Epithelial cell of proximal tubule (primary cell): ENCODE measurements at places on chromosomes 7 and 10.
A peak's percentile ranks its signal among the peaks of the same experiment; 100 is the strongest.

DNA sequence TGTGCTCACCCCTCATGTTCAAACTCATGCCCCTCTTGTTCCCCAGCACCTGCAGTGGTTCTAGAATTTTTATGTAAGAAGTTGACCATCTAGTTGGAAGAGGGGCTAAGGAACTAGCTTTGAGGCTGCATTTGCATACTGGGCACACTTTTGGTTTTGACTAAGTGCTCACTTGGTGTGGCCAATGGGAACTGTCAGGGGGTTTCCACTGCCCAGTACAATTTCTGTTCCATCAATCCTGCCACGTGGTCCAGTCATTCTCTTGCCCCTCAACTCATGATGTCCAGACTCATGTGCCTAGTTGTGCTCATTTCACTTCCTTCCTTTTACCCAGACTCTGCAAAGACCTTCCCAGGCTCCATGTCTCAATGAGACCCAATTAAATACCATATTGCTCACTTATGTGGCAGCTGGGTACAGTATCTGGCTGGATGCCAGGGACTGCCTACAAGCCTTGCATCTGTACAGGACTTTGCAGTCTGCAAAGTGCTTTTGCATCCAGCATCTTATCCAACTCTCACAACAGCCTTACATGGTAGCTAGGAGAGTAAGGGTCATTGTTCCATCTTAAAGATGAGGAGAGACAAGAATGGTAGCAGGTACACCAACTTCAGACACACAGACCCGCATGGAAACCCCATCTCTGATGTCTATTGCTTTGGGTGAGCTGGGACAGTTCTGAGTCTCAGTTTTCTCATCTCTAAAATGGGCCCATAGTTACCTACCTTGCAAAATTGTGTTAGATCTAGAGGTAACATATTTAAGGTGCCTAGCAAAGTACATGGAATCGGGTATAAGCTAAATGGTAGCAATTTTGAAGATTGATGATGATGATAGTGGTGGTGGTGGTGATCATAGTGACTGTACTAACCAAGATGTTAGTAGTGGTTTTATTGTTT lies 30.1 kb upstream of the KCNMA1 start:
- DNase-seq, result no peak

GRCh38 chr7:46294381-46294780 lies 373.3 kb upstream of the IGFBP3 start:
- DNase-seq, result no peak

DNA sequence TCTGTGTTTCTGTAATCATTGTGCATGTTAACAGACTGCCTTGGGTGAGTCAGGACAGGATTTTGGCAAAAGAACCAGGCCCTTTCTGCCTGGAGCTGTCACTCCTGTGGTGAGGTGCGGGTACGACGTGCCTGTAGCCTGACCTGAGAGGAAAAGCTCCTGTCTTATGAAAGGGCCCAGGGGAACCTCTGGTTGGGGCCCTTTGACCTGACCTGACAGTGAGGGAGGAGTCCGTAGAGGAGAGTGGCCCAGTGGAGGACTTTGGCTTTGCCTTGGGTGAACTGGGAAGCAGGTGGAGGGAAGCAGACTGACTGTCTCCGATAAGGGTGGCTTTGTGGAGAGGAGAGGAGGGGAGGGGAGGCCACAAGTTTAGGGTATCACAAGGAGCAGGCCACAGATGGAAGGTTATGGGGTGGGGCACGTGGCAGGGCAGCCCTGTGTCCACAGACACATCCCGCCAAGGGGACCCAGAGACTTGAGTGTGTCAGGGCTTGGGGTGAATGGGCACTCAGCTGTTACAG lies 6.9 kb downstream of the PFKP start:
- no peak for DNase-seq

DNA sequence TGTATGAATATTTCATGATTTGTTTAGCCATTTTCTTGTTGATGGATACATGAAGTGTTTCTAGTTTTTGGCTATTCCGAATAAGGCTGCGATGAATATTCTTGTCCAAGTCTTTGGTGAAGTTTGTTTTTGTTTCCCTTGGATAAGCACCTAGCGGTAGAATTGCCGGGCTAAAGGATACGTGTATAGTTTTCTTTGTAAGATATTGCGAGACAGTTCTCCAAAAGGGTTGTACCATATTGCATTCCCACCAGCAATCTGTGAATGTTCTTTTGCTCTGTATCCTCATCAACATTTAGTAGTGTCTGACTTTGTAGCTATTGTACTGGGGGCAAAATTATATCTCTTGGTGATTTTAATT lies 142.6 kb downstream of the DOCK1 start:
- no peak for DNase-seq

DNA sequence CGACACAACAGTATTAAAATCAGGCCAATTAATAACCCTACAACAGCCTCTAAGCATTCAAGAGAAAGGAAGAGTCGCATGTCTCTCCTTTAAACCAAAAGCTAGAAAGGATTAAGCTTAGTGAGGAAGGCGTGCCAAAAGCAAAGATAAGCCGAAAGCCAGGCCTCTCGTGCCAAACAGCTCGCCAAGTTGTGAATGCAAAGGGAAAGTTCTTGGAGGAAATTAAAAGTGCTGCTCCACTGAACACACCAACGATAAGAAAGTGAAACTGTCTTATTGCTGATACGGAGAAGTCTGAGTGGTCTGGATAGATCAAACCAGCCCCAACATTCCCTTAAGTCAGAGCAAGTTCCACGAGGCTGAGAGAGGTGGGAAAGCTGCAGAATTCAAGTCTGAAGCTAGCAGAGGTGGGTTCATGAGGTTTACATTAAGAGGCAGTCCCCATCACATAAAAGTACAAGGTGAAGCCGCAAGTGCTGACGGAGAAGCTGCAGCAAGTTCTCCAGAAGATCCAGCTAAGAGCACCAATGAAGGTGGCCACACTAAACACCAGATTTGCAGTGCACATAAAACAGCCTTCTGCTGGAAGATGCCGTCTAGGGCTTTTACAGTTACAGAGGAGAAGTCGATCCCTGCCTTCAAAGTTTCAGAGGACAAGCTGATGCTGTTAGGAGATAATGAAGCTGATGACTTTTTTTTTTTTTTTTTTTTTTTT lies 194.8 kb downstream of the MAD1L1 start:
- no peak for DNase-seq

DNA sequence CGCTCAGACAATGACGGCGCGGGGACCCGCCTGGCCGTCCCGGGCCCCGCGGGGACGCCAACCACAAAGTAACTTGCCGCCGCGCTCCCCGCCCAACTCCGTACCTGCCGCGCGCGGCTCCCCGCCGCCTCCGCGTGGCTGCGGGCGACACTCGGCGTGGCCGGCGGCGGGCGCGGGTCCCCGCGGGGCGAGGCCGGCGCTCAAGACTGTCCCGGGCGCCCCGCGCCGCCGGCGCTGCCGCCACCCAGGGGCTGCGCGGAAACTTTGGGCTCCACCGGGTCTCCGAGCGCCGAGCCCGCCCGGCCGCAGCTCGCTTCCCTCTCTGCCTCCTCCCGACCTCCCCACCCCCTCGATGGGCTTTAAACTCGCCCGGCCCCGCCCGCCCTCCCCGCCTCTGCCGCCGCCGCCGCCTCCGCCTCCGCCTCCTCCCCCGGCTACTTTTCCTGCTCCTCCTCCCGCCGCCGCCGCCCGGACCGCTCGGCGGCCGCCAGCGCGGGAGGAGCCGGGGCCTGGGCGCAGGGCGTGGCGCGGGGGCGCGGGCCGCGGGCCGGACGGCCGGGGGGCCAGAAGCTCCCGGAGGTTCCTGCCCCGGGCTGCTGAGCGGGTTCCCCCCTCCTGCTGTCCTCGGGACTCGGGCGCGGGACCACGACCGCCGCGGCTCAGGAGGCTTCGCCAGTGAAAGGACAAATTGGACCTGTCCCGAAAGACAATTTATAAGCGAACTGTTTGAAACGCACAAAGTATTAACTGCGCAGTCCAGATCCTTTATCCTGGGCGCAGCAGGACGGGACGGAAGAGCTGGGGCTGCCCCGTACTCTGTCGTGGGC lies 10.6 kb upstream of the GRB10 start:
- DNase-seq, result no peak

- peak; percentile 55 for DNase-seq
Observed at GRCh38 chr7:20064974-20065862, 152.0 kb downstream of the MACC1 start.

GRCh38 chr10:46235705-46236545 lies 50.9 kb upstream of the ANTXRL start:
- DNase-seq, result no peak

GRCh38 chr7:35797311-35797710 lies 3.5 kb upstream of the SEPTIN7 start:
- DNase-seq, result no peak

- DNase-seq, result no peak
Observed at GRCh38 chr10:29730969-29731368, 96.2 kb upstream of the SVIL start.

GRCh38 chr10:122308417-122309141 lies 37.5 kb downstream of the BTBD16 start:
- no peak for DNase-seq

GRCh38 chr7:50475340-50475739 lies 25.2 kb upstream of the FIGNL1 start:
- no peak for DNase-seq

DNA sequence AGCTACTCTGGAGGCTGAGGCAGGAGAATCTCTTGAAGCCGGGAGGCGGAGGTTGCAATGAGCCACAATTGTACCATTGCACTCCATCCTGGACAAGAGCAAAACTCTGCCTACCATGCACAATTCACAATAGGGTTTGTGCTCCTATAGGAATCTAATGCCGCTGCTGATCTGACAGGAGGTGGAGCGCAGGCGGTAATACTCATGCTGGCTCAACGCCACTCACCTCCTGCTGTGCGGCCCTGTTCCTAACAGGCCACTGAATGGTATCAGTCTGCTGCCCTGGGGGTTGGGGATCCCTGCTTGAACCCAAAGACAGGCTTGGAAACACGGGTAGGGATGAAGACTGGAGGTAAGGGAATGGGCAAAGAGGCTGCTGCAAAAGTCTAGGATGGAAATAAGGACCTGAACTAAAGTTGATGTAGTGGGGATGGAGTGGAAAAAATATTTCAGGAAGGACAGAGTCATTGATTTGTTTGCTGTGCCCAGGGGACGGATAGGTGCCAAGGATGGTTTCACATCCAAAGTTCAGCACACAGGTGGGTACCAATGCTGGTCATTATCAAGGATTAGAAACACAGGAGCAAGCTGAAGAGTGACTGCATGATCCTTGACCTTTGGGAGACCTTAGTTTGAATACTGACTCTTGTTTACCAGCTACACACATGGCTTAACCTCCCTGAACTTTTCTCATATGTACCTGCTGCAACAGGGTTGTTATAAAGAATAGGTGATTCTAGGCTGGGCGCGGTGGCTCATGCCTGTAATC lies 2.2 kb downstream of the MRPS17 start:
- DNase-seq, result no peak

GRCh38 chr7:110759069-110759468 lies 331.9 kb upstream of the LRRN3 start:
- no peak for DNase-seq

GRCh38 chr7:138981332-138982203 lies at the start of gene KIAA1549:
TSS of gene KIAA1549 (minus strand) at chr7:138981389. CDS start at chr7:138981269, 120 bp downstream.
- DNase-seq, result no peak

GRCh38 chr7:74199551-74200355 lies 10.1 kb upstream of the LAT2 start:
- DNase-seq, result no peak

DNA sequence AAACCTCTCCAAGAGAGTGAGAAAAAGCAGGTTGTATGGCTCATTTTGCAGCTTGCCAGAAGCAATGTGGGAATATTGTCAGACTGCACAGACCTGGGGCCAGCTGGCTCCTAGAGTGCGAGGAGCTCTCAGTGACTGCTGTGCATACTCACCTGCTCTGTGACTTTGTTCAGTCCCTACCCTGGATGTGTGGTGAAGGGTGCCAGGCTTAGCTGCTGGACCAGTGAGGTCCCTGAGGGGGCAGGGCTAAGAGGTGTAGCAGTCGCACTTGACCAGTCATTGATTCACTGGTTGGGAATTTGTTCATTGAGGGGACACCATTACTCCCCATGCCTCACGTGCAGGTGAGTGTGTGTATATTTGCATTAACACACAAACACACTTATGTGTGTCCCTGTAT lies 60.1 kb downstream of the IKZF1 start:
- no peak for DNase-seq

DNA sequence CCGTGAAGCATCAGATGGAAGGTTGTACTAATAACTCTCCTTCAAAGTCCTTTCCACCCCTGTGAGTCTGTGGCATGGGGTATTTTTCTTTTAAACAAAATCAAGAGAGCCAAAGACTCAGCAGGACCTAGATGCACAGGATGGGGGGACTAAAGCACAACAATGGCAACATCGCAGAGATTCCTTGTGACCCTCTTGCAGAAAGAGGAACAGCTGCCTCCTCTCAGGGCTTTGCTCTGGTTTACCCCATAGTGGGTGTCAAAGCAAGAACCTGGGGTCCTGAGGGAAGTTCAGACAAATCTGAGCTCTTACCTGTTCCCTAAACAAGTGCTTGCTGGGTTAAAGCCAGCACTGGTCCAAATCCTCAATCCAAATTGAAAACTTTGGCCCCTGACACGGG lies 39.2 kb downstream of the FGF8 start:
- DNase-seq, result no peak

DNA sequence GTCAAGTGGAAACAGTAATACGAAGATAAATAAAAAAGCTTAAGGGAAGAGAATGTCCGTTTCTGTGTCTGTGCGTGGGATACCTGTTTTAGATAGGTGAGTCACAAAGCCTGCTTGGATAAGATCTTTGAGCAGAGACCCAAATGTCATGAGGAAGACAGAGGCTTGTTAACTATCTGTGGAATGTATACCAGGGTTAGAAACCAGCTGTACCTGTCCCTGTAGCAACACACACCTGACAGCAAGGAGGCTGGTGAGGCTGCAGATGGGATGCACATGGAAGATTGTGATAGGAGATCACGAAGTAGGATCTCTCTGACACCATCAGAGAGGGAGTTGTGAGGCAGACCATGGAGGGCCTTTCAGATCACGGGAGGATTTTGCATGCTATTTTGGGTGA lies 105.3 kb downstream of the ARHGAP21 start:
- DNase-seq, result no peak

- DNase-seq, result no peak
Observed at GRCh38 chr10:43955978-43956377, 307.3 kb upstream of the ZNF32 start.

DNA sequence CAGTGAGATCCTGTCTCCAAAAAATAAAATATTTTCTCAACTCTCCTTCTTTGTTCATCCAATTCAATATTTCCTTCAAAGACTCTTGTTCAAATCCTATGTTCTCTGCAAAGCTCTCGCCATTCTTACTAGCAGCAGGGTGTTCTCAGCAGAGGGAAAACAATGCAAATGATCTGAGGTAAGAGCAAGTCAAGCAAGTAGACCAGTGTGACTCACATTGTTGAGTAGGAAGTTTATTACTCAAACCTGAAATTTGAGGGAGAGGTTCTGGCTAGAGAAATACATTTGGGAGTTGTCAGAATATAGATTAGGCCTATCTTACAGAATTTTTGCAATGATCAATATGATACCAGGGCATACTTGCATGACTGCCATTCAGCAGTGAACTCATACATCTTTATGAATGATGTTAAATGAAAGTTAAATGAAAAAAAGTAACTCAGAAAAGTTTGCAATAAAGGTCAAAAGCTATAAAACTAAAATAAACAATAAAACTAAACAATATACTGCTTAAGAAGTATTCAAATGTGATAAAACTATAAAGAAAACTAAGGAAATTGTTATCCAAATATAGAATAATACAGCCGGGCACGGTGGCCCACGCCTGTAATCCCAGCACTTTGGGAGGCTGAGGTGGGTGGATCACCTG lies 5.8 kb downstream of the IDE start:
- peak; percentile 53 for DNase-seq

GRCh38 chr7:140698477-140698876 lies 2.0 kb downstream of the NDUFB2 start:
- no peak for DNase-seq

GRCh38 chr7:29285444-29285793 lies 90.8 kb downstream of the CHN2 start:
- DNase-seq, result peak; percentile 77
